GM12878 (cell line): ENCODE measurements at places on chromosomes 4 and X.

GRCh38 chrX:2693113-2694002 is 2.3 kb downstream of the CD99 start:
- no peak for DNase-seq

- no peak for DNase-seq
Measured at GRCh38 chr4:8379281-8379680, 61.2 kb downstream of the ACOX3 start.

- DNase-seq, result peak; percentile 57
Measured at GRCh38 chr4:154961263-154961662, 180.2 kb downstream of the RBM46 start.

DNA sequence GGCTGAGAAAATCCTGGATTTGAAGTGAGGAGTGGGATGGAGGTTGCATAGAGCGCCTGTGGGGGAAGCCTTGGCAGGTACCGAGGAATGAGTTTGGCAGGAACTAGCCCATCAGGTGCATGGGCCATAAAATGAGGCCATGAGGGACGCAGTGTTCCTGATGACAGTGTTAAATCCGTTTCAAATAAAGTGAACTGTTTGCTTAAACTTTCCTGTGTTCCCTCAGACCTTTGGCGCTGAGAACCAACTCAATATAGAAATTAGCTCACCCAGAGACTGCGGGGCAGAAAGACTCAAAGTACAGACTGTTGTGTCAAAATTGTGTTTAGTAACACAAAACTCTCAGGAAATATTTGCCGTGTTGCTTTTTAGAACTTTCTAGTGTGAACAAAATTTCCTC is 250.0 kb upstream of the NR3C2 start:
- no peak for DNase-seq

- no peak for DNase-seq
Measured at GRCh38 chr4:21367567-21367966, 581.0 kb downstream of the KCNIP4 start.

GRCh38 chr4:3349116-3349515 is 56.3 kb downstream of the RGS12 start:
- no peak for DNase-seq

GRCh38 chr4:41448934-41449333 is 89.0 kb upstream of the LIMCH1 start:
- no peak for DNase-seq

DNA sequence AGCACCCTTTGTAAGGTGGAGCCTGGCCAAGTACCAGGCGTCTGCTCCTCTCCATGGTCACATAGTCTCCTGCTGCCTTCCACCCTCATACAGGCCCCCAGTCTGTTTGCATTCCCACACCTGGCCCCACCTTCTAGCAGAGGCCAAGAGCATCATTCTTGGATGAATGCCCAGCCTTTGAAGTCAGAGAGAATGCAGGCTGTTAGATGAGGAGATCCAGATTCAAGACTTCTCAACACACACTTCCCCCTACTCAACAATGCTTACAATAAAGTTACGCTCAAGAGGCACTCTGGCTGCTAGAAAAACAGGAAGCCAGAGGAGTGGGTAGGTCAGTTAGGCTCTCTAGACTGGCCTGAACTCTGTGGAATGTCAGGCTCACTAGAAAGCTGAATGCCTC is 43.3 kb downstream of the SHROOM4 start:
- DNase-seq, result no peak

DNA sequence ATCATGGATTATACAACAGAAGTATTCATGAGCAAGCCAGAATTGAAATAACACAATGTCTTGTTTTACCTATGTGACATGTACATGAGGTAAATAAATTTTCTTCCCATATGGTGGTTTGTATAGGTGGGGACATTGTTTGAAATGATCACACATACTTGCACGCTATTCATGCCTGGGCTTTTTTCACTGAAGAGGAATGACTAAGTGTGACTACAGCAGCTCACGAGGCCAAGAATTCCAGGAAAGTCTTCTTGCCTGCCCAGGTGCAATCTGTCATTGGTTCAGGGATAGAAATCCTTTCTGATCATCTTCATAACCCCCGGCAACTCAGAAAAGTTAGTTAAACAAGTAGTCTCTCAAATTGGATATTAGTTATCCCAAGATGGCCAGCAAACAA is 36.3 kb upstream of the AREG start:
- no peak for DNase-seq

- no peak for DNase-seq
Measured at GRCh38 chr4:123924536-123924935, 527.9 kb downstream of the SPRY1 start.

DNA sequence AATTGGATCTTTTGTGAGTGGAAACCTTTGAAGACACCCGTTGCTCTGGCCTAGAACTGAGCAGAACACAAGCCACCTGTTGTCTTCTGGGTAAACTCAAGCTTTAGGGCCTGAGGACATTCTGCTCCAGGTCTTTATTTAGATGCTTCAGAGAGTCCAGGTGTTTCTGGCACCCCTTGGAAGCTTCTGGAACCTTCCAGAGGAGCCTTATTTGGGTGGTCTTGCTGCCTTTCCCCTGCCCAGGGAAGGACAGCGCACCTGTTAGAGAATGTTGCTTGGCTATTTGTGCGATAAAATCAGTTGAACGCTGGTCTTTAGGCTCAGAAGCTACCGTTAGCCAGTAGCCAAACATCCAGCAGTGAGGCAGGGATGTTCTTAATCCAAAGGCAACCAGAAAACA is 3.0 kb downstream of the ZNF275 start:
- DNase-seq, result no peak

DNA sequence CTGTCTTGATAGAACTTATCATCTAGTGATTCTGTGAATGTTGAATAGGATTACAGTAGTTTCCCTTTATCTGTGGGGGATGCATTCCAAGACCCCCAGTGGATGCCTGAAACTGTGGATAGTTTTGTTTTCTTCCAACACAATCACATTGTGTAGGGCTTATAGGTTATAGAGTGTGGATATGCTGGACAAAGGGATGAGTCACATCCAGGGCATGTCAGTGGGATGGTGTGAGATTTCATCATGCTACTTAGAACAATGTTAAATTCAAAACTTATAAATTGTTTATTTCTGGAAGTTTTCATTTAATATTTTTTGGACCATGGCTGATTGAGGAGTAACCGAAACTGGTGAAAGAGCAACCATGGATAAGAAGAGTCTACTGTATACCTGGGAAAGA is 432.3 kb upstream of the ATOH1 start:
- no peak for DNase-seq

DNA sequence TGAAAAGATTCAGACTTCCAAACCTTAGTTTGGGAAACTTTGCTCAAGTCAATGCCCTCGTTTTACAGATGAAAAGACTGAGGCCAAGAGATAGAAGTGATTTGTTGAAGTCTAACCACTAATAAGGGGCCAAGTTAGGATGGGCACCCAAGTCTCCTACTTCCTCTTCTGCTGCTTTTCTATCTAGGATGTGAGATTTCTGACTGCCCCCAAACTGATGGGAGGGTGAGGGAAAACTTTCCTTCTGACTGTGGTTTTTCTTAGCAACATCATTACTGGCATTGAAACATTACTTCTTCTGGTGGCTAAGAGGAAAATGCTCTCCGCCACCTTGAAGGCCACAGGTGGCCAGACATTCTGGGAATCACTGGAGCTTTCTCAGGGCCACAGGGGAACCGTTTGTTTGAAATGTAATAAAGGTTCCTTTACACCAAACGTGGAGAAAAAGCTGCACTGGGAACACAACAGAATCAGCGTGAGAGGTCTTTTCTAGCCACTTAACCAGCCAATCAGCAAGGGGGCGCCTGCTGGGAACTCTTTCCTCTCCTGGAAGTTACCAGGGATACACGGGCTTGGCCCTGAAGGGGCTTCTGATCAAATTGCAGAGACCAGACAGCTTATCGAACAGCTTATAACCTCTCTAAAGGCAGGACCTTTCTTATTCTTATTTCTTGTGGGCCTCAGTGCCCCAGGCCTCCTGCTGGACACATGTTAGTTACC is 115.9 kb upstream of the TEX13D start:
- DNase-seq, result no peak

GRCh38 chr4:115834441-115834840 is 721.0 kb upstream of the NDST4 start:
- DNase-seq, result no peak

- DNase-seq, result no peak
Measured at GRCh38 chrX:103234869-103235268, 20.0 kb downstream of the BEX4 start.

GRCh38 chr4:160233141-160233540 is 1130.3 kb downstream of the RAPGEF2 start:
- no peak for DNase-seq

DNA sequence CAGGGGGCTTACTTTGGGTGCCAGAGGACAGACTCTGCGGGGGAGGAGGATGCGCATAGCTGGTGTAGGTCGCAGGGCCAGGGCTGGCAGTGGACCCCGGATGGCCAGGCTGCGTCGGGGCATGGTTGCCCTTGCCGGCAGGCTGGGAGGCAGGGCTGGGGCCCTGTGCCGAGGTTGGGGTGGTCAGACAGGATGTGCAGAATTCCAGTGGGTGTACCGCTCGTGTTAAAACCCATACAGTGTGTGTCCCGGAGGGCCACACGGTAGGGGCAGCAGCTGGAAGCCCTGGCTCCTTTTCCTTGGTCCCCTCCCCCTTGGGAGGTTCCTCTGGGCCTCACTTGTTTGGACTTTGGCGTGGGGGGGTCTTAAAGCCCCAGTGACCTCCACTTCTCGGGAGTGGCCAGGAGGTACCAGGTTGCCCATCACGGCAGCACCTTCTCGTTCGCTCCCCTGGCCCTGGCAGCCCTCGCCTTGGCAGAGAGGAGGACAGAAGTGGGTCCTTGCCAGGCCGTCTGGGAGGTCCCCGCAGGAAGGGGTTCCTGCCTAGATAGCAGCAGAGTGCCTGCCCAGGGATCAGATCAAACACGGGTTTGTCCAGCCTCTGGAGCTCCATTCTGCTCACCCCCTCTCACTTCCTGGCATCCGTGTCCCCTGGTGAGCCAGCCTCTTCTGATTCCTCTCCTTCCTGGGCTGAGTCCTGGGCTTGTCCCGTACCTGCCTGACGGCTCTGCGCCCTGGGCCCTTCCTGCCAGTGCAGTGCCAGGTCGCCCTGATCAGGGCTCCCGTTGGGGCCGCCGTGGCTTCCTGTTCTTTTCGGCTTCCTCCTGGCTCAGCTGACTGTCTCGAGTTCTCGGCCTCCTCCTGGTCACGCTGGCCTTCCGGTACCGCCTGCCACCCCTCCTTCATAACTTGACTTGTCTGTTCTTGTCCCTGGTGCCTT is 56.7 kb upstream of the HGFAC start:
- no peak for DNase-seq

DNA sequence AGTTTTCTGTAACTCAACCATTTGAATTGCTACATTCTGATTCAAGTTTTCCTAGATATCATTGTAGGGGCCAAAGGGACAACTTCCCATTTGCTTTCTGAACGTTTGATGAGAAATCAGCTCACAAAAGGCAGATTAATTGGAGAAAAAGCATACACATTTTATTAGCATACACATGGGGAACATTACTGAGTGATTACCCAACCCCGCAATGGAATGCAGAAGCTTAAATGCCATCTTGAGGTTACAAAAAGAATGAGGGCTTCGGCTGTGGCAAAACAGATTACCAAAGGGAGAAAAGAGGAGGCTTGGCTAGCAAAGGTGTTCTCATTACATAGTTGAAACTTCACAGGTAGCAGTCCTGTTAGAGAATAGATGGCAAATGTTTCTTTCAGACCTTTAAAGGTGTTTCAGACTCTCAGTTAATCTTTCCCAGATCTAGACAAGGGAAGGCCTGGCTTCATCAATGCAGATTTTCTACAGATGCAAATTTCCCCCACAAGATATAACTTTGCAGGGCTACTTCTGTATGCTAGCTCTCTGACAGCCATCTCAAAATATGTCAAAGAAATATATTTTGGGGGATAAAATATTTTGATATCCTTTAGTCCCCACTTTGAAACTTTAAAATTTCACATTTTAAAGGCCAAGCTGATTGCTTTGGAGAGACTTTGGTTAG is 26.5 kb upstream of the HERC6 start:
- no peak for DNase-seq

DNA sequence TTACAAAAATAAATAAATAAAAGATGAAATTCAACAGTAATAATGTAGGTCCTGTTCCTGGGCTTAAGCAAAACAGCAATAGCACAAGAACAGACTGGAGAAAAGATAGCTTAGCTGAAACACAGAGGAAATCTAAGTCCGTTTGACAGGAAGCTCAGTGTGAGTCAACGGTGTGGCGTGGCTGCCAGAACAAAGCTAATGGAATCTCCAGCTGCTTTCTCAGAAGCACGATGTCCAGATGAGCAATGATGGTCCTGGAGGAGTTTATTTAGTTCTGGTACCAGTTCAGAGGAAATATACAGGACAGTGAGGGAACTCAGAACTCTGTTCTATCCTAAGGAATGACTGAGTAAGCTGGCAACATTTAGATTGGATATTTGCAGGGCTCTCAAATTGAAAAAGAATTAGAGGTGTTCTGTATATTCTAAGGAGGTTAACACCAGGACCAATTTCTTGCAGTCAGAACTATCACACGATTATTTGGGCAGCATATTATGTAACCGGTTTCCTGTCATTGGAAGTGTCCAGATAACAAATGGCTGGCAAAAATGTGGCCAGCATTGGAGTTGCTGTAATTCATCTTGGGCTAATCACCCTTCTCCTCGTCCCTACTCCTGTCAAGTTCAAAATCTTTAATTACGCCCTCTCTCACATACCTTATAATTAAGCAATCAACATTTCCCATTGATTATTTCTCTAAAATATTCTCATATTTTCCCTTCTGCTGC is 12.7 kb downstream of the GAB3 start:
- DNase-seq, result no peak

DNA sequence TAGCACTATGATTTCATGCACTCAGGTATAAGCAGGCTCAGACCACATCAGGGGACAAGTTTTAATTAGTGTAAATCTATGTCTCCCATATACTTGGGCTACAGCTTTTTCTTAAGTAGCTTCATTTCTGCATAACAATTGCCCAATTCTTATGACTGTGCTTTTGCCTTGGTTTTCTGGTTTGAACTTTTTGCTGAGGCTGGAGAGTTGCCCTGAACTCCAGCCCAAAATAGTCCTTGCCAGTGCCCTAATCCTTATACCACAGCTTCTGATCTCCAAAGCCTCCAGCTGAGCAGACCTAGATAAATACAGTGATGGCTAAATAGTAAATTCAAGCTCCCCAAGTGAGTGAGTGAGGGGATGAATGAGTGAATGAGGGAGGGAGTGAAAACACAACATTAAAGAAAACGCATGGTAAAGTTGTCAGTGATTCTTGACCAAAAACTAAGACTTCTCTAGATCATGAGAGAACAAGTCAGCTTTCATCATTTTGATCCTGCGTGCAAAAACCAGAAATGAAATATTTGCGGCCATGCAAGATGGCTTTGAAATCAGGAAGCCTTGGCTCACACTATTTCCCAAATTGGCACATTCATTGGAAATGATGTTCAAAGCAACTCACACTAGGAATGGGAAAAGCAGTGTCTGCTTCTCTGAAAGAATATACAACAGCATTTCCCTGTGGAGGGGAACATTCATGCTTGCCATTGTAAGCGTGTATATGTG is 437.1 kb upstream of the CTSO start:
- DNase-seq, result no peak

DNA sequence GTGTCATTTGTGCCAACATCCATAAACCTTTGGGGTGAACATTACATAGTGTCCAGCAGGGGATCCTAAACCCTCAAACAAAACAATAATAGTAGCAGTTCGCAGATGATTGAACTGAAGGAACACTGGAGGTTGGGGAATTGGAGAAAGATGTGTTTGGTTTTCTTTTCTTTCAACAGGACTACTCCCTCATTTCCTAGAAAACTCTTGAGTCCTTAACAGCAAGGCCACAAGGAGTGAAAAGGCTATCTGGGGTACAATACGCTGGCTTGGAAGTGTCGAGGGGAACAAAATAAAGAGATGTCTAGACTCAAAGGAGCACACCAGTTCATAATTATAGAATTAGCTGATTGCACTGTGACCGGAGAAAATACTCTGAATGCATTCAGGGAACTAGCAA is 72.1 kb downstream of the IDS start:
- no peak for DNase-seq
